Activated gamma-delta T cell treated with Interleukin-2 at 50 U/mL for 16 hours (primary cell): ENCODE measurements at places on chromosomes 5 and 9.

GRCh38 chr5:92633176-92633575 is 947.8 kb downstream of the NR2F1-AS1 start:
- DNase-seq = no peak

DNA sequence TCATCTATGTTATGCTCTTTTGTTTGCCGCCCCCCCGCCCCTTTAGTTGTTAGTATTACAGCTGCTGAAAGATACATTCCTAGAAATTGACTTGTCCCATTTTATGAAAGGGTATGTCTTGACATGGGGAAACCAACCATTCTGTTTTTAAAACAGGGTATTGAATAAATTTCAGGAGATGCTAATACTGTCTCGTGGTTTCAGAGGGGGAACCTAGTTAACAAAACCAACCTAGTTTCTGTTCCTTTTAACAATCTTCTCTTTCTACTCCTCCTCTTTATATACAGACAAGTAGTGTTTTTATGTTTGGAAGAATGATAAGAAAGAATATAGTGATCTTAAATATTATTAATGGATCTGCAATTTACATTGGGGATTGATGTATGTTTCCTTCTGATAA is 3.5 kb downstream of the PIP5K1B start:
- no peak for DNase-seq

DNA sequence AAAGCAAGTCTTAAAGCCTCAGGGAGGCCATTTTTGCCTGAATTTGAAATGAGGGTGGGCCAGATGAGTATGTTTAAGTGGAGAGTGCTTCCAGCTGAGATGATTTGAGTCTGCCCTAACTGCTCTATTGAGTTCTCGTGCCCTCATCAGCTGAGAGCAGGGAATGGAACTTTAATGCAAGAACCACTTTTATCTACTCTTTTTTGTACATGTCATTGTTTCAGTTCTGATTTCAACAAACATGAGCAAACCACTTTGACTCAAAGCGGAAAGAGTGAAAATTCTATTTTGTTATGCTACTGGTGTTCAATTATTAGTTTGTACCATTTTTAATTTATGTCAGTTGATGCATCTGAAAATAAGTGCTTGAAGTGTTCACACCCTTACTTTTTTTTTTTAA is 35.8 kb downstream of the DCAF10 start:
- DNase-seq = no peak

DNA sequence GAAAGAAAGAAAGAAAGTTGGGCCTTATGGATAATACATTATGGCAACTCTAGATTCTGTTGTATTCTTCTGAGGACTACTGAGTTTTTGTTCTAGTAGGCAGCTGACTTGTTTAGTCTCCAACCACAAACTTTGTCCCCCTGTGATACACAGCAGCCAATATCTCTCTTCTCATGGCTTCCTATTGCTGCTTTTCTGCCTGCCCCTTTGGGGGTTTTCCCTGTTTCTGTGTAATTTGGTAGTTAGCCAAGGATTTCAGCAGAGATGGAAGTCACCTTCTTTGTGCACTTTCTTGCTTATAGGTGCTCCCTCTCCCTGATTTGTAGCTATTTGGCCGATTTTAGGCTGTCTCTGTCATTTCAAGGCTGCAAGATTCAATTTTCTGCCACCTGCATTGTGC is 109.6 kb downstream of the FGF1 start:
- no peak for DNase-seq

DNA sequence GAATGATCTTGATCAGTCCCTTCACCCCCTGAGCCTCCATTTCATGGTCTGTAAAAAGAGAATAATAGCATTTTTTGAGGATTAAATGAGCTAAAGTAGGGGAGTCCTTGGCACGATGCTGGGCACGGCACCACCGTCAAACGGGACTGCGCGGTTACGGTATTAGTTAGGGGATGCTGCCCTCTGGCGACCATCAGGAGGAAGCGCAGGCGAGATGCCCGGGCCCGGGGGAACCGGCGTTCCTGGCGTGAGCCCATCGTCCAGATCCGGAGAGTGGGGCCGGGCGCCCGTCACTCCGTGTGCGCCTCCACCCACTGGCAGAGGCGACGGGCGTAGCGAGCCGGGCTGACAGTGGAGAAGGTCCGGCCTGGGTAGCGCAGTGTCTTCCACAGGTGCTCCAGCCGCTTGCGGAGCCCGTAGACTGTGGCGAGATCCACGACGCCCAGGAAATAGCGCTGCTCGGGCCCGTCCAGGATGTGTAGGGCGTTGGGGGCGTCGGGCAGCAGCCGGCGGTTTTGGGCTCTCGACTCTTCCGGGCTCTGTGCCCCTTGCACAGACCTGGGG is 4.8 kb upstream of the ST6GALNAC4 start:
- peak; percentile 78 for DNase-seq

DNA sequence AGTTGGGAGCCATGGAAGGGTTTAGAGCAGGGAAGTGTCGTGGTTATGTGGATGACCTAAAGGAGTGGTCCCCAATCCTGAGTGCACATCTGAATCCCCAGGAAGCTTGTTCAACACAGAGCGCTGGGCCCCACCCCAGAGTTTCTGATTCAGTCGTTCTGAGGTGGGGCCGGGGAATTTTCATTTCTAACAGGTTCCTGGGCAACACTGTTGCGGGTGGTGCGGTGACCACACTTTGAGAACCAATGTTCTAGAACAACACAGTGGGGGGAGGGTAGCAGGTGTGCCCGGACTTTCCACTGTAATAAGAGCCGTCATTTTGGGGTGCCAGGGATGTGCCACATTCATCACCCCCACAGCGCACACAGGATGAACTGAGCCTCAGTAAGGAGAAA is 39.3 kb downstream of the DUSP1 start:
- no peak for DNase-seq

GRCh38 chr9:99361817-99362216 is 139.7 kb downstream of the SEC61B start:
- no peak for DNase-seq

GRCh38 chr9:1531424-1531823 is 481.3 kb downstream of the DMRT2 start:
- no peak for DNase-seq

- no peak for DNase-seq
Measured at GRCh38 chr9:124221676-124222075, 36.1 kb upstream of the NEK6 start.

DNA sequence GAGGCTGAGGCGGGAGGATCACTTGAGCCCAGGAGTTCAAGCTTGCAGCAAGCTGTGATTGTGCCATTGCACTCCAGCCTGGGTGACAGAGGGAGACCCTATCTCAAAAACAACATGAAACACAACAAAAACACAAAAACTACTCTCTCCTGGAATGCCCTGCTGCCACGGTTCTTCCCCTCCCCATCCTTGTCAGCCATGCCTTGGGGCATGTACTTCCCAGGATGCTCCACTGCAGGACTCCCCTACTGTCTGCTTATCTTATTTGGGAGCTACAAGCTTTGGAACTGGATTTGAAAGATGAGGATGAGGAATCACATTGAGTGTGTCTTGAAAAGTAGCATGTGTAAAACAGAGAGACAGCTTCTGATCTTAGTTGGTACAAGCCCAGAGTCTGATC is 40.1 kb upstream of the KIAA1958 start:
- DNase-seq = no peak

DNA sequence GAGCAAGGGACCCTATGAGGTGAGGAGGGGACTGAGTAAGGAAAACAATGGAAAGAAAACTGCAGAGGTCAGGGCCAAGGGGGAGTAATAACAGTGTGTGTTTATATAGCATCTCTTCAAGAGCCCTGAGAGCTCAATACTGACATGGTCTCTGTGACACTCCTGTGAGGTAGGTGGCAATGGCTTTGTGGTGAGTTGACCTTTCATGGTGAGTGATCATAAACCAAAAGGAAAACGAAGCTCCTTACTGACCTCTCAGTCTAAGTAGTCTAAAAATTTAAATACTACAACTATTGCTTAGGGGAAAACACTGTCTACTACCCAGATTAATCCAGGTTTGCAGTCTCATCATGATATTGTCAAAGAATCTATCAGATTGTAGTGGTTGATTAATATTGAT is 130.9 kb downstream of the SNCAIP start:
- no peak for DNase-seq
